ENCODE measurements at places on chromosomes 12 and 14.

- no peak for DNase-seq
Observed at GRCh38 chr12:43312991-43313505, 239.0 kb downstream of the ADAMTS20 start.

DNA sequence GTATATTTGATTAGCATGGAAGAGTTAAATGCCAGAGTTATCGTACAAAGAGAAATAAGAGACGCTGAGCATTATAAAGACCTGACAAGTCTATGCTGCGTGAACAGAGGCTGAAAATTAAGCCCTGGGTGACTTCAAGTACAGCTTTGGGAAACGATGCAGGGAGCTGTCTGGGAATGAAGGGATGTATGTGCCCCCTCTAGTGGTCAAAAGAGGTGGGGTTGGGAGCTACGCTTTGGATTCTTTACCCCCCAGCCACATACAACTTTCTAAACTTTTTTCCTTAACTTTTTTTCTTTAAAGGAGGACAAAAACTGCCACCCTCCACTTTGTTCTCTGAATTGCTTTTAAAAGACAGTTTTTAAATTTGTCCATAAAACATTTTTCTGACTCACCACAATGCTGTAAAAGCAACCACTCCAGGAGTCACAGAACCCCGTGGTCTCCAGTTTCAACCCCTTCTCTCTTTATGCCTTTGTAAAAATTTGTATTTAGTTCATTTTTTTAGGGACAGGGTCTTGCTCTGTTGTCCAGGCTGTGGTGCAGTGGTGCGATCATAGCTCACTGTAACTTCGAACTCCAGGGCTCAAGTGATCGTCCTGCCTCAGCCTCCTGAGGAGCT lies 59.4 kb downstream of the ZNF664 start:
- no peak for DNase-seq

- no peak for DNase-seq
Observed at GRCh38 chr12:26091822-26092221, 33.0 kb downstream of the BHLHE41 start.

DNA sequence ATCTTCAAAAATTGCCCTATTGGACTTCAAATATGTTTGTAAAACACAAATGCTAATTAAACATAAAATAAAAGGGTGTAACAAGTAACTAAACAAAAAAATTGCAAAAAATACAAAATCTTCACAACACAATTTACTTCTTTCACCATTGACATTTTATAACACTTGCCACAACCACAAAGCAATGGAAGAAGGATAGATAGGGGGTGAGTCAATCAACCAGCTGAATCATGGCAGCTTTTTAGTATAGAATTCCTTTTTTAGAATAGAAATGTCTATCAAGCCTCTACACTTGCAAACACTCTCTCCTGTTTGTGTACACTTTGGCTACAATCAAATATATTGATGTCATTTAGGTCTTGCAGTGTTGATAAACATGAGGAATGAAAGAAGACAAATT lies 232.7 kb downstream of the SLC16A7 start:
- no peak for DNase-seq

- no peak for DNase-seq
Observed at GRCh38 chr14:101075025-101075800, 171.7 kb upstream of the RTL1 start.

DNA sequence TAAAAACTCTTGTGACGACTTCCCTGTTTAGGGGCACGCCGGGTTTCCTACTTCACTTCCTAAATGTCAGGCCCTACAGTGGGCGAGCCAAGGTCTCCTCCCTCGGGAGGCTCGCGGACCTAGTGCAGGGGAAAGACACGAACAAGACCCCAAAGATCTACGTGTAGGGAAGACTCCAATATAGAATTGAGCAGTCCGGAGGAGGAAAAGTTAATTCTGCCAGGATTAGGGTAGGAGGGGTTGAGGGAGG lies 564 bp downstream of the ATXN3 start:
- DNase-seq = no peak

DNA sequence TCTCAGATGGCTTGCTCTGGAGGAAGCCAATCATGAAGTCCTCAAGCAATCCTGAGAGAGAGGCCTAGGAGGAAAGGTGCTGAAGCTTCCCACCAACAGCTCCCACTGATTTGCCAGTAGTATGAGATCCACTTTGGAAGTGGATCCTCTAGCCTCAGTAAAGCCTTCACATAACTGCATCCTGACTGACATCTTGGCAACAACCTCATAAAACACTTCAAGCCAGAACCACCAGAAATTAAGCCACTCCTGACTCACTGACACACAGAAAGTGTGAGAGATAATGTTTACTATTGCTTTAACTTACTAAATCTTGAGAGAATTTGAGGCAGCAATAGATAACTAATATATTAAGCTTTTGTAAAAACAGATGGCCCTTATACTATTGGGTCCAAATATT lies 11.7 kb upstream of the TMX1 start:
- DNase-seq = no peak

DNA sequence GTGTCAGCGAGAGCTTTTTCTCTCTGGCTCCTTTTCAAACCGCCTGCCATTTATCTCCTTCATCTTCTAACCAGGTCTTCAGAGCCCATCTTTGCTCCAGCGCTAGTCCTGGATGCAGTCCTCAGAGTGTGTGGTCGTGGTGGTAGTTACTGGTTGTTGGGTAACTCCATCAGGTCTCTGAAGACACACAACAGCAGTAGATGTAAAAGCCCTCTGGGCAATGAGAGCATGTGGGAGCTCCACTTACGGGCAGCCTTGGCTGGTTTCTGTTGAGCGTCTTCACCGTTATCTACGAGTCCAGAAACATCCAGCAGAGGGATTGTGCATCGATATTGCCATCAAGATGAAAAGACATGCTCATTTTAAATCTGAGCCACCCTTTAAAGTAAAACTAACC lies 61.2 kb downstream of the FBXL14 start:
- DNase-seq = no peak

DNA sequence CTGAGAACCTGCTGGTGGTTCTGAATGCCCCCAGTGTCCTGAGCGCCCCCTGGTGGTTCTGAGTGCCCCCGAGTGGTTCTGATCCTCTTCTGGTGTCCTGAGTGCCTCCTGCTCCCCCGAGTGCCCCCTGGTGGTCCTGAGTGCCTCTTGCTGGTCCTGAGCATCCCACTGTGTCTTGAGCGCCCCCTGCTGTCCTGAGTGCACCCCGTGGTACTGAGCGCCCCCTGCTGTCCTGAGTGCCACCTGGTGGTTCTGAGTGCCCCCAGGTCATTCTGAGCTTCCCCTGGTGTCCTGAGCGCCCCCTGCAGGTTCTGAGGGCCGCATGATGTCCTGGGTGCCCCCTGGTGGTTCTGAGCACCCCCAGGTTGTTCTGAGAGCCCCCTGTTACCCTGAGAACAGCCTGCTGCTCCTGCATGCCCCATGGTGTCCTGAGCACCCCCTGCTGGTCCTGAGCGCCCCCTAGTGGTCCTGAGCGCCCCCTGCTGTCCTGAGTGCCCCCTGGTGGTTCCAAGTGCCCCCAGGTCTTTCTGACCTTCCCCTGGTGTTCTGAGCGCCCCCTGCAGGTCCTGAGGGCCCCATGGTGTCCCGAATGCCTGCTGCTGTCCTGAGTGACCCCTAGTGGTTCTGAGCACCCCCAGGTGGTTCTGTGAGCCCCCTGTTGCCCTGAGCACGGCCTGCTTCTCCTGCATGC lies 1165.4 kb downstream of the TMEM121 start:
- DNase-seq = no peak

GRCh38 chr12:114769634-114770033 lies 85.7 kb upstream of the TBX3 start:
- no peak for DNase-seq

- DNase-seq = no peak
Observed at GRCh38 chr14:106530423-106531107, 1004.2 kb downstream of the TMEM121 start.

GRCh38 chr12:3775385-3776035 lies 22.6 kb upstream of the CRACR2A start:
- DNase-seq = no peak

GRCh38 chr12:82524641-82525040 lies 162.1 kb upstream of the TMTC2 start:
- no peak for DNase-seq

DNA sequence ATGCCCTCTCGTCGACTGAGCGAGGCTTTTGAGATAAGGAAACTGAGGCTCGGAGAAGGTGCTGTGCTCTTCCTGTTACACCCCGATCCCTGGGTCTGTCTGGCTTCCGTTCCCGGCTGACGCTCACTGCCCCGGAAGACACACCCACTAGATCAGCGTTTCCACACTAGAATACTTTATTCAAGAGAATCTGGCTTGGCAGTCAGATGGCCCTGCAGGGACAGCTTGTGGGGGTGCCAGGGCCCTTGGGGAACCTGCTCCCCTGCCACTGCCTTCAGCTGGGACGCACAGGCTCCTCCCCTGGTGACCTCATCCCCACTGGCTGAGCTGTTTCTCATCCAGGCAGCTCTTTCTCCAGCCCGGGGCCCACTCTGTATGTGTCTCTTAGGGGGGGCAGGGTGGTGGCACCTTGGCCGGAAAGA lies 13.7 kb downstream of the PGF start:
- DNase-seq = no peak

DNA sequence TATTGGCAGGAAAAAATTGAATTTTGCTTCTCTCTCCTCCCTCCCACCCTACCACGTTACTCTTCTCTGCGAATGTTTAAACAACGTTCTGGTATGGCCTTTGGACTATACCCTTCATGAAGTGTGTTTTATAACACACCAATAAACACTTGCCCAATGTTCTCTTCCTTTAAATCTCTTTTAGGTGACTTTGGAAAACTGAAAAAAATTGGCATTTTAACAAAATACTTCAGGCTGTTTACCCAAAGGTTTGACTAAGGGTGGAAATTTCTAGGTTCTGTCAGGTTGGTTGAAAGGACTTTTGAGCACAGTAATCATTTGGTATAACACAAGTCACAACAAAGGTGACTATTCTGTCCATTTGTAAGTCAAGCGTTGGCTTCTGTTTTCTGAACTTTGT lies 446.8 kb downstream of the AEBP2 start:
- no peak for DNase-seq

DNA sequence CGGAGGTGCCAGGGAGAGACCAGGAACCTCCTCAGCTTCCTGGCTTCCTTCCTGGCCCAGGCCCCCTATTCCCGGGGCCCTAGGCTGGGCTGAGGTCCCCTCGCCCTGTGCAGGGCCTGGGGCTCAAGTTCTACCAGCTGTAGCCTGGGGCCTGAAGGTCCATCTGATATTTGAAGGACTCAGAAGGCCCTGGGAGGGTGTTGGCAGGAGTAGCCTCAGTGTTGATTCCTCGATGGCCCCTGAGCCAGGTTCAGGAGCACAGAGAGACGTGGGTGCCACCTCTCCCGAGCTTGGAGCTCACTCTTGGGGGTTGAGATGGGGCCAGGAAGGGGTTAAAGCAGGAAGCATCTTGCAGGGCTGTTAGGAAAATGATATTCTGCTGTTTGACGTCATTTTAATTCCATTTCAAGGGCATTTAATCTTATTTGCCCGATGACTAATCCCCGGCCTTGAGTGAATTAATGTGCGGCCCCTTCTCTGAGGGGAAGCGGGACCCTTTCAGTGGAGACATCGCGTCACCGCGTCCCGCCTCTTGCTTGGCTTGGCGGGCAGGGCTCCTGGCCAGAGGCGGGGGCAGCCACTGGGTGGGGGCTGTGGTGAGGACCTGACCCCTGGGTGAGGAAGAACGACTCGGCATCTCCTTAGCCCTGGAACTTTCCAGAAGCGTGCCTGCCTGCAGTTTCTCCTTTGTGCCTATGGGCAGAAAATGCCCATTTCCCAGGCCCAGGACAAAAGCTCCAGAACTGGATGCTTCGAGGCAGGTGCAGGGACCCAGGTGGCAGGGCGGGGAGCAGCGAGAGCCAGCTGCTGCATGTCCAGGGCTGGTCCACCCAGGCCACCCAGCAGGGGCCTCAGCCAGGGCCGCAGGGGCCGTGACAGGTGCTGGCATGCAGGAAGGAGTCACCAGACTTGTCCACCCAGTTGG lies 158.3 kb downstream of the KIF26A start:
- DNase-seq = no peak

GRCh38 chr12:80848858-80849257 lies 88.9 kb downstream of the LIN7A start:
- no peak for DNase-seq

- DNase-seq = no peak
Observed at GRCh38 chr14:86088156-86088555, 558.2 kb downstream of the FLRT2 start.

GRCh38 chr12:47079981-47080724 lies 394 bp upstream of the AMIGO2 start:
- no peak for DNase-seq

- DNase-seq = no peak
Observed at GRCh38 chr12:92551210-92551609, 151.6 kb upstream of the PLEKHG7 start.

GRCh38 chr12:66194122-66194521 lies 5.1 kb downstream of the IRAK3 start:
- no peak for DNase-seq

DNA sequence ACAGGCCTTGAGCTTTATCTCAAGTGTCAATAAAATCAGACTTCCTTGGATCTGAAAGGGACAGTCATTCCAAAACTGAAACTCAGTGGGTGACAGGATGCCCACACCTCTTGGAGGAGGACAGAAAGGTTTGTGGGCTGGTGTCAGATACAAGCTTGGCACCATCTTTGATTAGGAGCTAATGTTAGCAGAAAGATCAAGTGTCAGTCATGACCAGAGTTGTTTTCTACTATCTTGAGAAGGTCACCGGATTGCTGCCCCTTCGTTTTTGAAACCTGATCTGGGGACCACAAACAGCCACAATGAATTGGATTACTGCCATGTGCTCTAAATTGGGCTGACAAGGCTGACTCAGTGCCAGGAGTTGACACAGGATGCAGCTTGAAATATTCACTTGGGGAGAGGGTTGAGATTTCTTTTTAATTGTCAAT lies 88.3 kb downstream of the OTOGL start:
- no peak for DNase-seq

DNA sequence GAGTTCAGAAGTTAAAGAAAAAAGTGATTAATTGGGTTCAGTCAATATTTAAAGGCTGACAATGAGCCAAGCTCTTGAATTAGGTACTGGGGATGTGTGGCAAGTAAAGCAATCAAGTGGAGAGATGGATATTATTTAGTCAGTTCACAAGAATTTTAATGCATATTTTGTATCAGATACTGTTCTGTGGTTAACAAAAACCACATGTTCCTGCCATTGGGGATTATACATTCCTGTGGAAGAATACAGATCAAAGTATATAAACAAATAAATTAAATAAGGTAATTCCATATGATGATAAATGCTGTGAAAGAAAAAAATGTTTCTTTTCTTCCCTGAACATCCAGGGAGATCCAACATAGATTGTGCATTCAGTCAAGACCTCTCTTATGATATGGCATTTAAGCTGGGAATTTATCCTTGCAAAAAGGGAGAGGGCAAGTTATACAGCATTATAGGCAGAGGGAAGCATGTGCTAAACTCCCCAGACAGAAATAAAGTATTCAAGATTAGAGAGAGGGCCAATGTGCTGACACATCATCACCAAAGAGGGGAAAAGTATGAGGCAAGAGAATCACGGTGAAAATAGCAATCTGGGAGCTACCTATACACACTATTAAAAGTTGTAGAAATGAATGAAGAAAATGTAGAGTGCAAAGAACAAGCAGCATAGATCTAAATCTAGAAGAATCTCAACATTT lies 17.6 kb upstream of the A2M start:
- DNase-seq = no peak

GRCh38 chr12:97575403-97576193 lies 113.0 kb downstream of the RMST start:
- DNase-seq = no peak

All from NCI-H187 (cell line).